Thymus (tissue), 14 donors: ENCODE measurements at places on chromosomes 5 and 9. TPM values are rescaled to one million over a fixed set of nuclear protein-coding genes. Genes with fewer than 3 reads are reported as not detected.

DNA sequence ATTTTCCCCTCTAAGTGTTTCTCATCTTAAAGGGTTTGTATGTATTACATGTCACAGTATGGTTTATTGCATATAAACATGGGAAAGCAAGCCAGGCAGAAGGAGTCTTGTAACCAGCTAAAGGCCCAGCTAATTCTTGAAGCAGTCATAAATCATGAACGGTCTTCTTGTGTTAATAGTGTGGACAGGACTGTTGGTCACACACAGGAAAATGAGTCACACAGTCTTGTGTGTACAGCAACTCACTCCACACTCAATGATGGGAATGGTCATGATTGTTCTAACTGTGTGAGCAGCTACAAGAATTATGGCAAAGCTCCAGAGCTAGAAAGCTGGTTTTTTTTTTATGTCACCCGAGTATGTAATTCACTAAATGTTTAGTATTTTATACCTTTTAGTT is 123.9 kb downstream of the GHR start:
- no peak for DNase-seq

DNA sequence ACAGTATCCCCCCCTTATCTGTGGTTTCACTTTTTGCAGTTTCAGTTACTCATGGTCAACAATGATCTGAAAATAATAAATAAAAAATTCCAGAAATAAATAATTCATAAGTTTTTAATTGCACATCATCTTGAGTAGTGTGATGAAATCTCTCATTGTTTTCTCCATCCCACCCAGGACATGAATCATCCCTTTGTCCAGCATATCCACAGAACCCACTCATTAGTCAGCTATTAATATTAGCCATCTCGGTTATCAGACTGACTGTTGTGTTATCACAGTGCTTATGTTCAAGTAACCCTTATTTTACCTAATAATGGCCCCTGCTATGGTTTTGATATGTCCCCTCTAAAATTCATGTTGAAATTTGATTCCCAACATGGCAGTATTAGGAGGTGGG is 40.7 kb downstream of the FAM114A2 start:
- DNase-seq, result no peak

DNA sequence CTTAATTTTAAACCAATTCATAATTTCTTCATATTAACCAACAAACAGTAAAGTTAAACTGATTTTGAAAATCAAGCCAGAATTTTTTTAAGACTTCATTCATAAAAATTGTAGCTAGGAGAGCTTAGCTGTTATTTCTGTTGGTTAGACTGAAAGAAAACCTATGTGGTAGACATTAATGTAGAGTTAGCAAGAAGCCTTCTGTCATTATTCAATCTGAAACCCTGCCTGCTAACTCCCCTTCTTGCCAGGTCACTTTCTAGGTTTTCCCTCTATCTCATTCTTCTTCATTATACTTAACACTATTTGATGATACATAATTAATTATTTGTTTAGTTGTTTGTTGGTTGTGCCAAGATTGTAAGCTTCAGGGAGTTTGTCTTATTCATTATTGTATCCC is 304.3 kb upstream of the MEF2C start:
- no peak for DNase-seq

- DNase-seq, result no peak
Observed at GRCh38 chr5:14184725-14185124, 41.6 kb downstream of the TRIO start.

DNA sequence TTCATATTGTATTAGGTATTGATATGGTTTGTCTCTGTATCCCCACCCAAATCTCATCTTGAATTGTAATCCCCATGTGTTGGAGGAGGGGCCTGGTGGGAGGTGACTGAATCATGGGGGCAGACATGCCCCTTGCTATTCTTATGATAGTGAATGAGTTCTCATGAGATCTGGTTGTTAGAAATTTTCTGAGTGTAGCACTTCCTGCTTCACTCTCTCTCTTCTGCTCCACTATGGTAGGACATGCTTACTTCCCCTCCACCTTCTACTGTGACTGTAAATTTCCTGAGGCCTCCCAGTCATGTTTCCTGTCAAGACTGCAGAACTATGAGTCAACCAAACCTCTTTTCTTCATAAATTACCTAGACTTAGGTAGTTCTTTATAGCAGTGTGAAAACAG is 187.4 kb upstream of the SLC24A2 start:
- peak; percentile 5 for DNase-seq

GRCh38 chr9:82091610-82092009 is 103.0 kb downstream of the SPATA31D1 start:
- DNase-seq, result no peak

DOK3 gene
- 13.4 TPM for polyA plus RNA-seq

GRCh38 chr5:178869577-178869976 is 9.8 kb downstream of the ZNF354B start:
- DNase-seq, result no peak

DNA sequence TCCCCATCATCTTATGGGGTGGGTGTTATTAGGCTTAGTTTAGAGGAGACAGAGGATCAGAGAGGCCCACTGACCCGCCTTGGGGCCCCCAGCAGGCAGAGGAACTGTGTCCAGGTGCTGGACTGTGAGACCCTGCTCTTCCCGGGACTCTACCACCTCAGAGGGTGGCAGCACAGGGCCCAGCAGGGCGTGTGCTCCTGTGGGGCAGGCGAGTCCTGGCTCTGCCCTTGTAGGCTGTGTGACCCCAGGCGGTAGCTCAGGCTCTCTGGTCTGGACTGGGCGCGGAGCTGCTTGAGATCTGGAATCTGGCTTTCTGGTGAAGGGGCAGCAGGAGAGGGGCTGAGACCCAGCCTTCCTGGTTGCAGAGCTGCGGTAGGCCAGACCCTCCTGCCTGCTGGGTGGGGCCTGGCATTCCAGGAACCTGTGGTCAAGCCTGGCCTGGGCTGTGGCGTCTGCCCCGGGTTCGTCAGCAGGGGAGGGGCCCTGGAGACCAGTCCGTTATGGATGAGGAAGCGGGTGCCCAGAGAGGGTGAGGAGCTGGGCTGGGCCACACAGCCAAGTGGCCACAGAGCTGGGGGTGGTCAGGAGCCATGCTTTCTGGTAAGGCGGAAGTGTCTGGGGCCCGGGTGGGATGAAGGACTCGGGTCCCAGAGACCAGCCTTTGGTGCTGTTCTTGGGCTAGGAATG is 46.5 kb downstream of the RXRA start:
- DNase-seq, result no peak

DNA sequence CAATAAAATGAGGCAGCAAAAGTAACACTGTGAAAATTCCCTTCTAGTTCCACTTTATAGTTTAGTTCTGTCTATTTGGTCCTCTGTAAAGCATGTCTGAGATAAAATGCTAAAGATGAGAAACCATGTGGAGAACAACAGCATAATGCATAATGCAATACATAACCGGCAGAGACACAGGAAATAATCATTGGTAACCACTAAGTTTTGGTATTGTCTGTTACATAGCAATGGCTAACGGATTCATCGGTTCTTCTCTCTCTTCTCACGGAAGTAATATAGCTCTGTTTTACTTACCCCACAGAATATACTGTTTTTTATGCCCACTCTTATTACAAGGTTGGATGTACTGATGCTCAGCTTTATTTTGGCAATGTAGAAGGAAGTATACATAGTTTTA is 158.9 kb downstream of the FAM174A start:
- DNase-seq, result no peak

GRCh38 chr9:131642496-131643083 is 97.3 kb downstream of the PRRT1B start:
- DNase-seq, result no peak

GCNT1 gene
- 5.3 TPM for polyA plus RNA-seq

SPARC gene
- polyA plus RNA-seq, result 183 TPM

GDNF gene
- polyA plus RNA-seq, result 0.07 TPM

DNA sequence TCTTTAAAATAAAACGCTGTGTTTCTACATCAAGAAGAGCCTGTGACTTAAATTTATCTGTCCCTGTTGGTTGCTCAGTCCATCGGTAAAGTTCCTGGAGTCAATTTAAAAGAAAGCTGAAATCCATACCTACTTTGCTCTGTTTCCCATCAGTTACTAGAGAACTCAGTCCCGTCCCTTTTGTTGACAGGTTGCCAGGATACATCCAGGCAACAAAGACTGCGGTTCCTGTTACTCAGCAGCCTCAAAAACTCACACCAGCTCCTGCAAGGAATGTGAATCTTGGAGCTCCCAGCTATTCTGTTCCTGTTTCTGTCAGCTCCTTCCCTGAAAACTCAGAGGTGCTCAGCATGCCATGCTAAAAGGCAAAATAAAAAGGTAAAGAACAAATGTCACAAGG is at the start of gene ZNF474:
Gene ZNF474, plus strand, starts transcription at position 241 of the 400 bp plus-strand sequence. CDS start 22,445 bp downstream, outside the sequence.
- no peak for DNase-seq

SH3TC2 gene
- 0.48 TPM for polyA plus RNA-seq

DNA sequence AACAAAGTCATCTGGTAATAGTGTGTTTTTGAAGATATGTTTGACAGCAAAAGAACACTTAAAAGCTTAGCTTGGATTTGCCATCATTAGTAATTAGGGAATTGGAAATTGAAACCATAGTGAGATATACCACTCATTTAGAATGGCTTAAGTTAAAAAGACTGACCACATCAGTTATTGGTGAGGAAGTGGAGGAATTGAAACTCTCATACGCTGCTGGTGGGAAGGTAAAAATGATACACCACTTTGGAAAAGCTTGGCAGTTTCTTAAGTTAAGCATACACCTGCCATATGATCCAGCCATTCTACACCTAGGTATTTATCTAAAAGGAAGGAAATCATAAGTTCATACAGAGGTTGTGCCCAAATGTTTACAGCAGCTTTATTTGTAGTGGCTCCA is 213.2 kb downstream of the TRIO start:
- no peak for DNase-seq

- DNase-seq, result no peak
Observed at GRCh38 chr9:88805217-88805943, 185.9 kb upstream of the S1PR3 start.

- DNase-seq, result peak; percentile 59
Observed at GRCh38 chr5:140547508-140548299, at the start of gene EIF4EBP3. Gene EIF4EBP3, plus strand, starts transcription at chr5:140547662. Its CDS starts 76 bp downstream, at chr5:140547738.

DNA sequence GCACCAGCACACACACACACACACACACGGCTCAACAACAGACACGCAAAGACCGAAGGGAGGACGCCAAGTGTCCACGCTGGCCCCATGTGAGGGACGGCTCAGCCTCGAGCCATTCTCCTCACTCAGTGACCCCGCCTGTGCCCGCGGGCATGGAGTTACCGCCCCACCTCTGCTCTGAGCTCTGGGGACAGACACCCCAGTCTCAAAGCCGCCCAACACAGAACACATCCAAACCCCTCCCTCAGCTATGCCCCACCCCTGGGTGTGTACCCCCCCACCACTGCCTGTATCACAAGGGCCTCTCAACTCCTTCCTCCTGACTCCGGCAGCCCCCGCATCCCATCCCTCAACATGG is 81.2 kb downstream of the CAMSAP1 start:
- DNase-seq, result no peak

ADAMTS13 gene
- polyA plus RNA-seq, result 11.8 TPM

DNA sequence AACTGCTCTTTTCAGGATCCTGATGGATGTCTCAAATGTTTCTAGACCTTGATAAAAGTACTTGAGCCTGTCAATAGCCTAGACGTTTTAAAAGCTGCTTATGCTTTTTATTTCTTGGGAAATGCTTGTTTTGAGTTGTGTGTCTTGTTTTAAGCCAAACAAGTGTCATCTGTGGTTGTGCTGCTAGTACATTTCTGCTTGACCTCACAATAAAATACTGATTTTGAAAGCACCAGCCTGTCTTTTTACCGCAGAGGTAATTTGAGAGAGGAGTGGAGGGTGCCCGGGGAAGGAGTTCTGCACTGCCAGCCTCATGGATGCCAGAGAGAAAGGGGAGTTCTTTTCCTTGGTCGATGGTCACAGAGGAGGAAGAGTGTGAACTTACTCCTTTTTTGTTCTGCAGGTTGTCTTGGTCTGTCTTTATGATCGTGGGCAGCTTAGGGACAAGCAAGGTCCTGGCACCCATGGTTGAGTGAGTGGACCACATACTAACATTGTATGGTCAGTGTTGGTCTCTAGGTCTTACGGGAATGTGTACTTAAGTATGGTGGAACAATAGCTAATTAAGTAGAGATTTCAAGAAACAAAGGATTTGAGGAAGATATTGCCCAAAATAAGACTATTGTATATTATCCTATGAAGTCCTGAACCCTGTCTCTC is 61.0 kb downstream of the TRIO start:
- DNase-seq, result no peak

PCDHA8 gene
- polyA plus RNA-seq, result 0.02 TPM

GRCh38 chr5:167014401-167015056 is 1276.9 kb upstream of the WWC1 start:
- no peak for DNase-seq
